Endodermal cell (in vitro differentiated cells): ENCODE measurements at places on chromosomes 3 and 15. TPM values are rescaled to one million over a fixed set of nuclear protein-coding genes. Genes with fewer than 3 reads are reported as not detected.

The COMMD2 gene
- total RNA-seq: 48.4 to 65.9 TPM (median 65.3 TPM) in 3 replicates

The TXNRD3 gene
- total RNA-seq: 9.9 to 18.1 TPM (median 16.9 TPM) in 3 replicates

The TM4SF1 gene
- not detected in 2 replicates for total RNA-seq

GRCh38 chr3:183132409-183132808, 30.1 kb downstream of the LAMP3 start:
- no peaks in the 10 kb centered on the region for H3K36me3 ChIP-seq
- no peak for DNase-seq
- H3K4me1 ChIP-seq: no peaks in the 10 kb centered on the region
- H3K27ac ChIP-seq: no peak overlapping the region
- H3K27me3 ChIP-seq: no peaks in the 10 kb centered on the region

DNA sequence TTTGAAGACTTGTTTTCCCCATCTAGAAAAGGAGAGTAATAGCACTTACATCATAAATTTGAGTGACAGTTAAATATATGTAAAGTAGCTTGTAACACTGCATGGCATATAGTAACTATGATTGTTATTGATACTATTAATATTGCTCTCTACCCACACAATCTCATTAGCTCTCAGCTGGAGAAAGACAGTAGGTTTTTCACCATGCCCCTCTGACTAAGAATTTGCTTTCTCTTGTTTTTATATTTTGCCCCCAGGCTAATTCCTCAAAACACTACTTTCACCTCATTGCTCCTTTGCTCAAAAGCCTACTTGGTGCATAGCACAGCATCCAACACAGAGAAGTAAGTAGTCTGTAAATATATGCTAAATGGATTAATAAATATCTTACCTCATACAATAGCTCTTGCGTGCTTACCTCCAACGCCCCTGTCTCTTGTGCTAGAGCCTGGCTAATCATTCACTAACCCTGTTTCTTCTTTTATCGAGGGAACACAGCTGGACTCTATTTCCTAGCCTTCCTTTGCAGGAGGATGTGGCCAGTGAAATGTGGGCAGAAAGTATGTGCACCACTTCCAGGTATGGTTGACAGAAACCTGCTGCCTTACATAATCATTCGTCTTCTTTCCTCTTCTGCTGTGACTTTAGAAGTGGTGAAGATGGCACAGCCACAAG, 190.0 kb downstream of the PLCH1 start:
- H3K4me1 ChIP-seq: peaks cover 16% of the 10 kb centered on the region
- H3K27me3 ChIP-seq: no peaks in the 10 kb centered on the region
- H3K27ac ChIP-seq: no peak overlapping the region
- peak overlapping the region; percentile 69 for H3K4me3 ChIP-seq
- H3K36me3 ChIP-seq: no peaks in the 10 kb centered on the region
- peak; percentile 50 for DNase-seq
